ENCODE measurements at places on chromosomes 2 and 18.
A peak's percentile ranks its signal among the peaks of the same experiment; 100 is the strongest.

DNA sequence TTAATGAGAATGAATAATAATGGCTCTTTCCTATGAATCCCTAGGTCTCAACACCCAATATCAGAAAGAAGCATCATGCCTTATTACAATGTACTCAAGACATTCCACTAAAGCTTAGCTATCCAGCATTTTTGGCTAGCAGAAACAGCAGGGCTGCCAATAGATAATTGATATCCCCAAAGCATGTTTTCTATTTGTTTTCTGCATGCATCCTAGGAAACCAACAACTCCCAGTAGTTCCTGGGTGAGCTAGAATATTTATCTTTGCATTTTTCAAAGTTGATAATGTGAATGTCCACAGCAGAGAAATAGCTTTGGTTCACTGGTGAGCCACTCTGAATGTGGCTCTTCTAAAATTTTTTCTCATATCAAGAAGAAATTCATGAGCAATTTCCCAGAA is 5.8 kb upstream of the ANTXR1 start:
- no peak for DNase-seq

DNA sequence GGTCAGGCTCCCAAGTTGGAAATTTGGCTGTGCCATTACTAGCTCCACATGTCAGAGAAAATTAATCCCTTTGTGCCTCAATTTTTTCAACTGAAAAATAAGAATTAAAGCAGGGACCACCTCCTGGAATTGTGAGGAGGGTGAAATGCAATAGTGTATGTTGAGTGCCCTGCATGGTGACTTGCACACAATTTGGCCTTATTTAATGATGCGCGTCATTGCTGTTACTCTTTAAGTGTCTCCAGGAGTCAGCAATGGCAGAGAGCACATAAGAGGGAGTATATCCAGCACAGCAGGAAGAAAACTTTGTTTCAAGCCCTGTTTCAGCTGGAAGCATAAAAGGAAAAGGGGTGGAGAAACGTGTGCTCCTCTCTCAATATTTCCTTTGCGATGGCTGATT is 215.8 kb downstream of the ALK start:
- DNase-seq: no peak

DNA sequence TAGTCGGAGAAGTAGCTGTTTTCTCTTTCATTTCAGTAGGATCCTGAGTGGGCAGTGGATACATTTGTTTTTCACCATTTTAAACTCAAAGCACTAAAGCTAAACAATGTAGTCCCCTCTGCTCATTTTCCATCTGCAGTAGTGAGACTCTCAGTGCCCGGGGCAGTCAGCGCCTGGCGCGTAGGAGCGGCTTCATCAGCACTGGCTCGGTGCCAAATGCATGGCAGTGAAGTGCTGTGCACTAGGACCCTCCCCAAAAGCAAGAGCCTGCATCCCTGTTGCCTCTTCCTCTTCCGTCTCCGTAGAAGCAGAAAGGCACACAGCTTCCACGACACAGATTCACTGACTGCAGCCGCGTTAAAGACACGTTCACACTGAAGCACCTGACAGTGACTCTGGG is 19.0 kb upstream of the ESPNL start:
- no peak for DNase-seq

DNA sequence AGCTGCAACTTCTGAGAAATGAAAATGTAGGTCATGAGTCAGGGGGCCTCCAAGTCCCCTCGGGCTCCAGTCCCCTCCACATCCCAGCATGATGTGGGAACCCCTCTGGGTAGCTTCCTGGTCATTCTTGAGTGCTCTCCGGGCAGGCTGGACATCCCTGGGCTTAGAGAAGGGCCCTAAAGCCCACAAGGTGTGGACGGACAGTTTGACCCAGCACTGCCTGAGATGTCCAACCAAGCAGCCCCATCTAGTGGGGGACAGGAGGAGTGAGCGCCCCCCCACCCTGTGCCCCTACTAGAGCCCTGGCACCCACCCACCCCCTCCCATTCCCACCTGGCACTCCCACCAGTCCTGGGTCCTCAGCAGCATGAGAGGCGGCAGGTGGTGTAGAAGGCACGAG is 46.0 kb downstream of the CYP27C1 start:
- DNase-seq: no peak

- DNase-seq: no peak
These were observed 45.1 kb upstream of the SCLY start for GRCh38 chr2:238015705-238016104.

- no peak for DNase-seq
These were observed 23.3 kb upstream of the MC5R start for GRCh38 chr18:13800505-13801259.

DNA sequence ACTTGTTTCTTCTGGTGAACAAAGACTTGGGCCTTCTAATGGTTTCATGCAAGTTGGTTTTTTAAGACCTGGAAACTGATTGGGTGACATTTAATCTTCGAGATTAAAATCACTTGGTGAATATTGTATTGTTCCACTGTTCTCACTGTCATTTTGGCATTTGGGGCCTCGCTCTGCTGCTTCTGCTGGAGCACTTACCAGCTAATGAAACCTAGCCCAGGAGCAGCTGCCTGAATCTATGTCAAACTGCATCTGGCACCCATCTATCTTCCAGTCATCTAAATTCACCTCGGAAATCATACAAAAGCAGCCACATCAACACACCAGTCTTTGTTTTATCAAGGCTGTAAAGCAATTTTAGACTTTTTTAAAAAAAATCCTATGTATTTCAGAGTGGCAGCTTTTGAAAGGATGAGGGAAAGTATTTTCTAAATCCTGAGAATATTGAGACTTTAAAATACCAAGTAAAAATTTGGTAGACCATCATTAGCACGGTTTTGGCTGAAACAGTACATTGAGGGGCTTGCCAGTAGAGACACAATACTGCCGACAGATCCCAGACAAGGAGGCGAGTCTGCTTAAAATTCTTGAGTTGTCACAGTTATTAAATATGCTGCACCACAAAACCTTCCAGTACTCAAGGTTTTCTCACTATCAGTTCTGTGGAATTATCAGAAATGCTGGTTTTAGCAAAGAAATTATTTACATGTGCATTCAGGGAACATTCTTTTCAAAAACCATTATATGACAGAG is 26.1 kb upstream of the SERTAD2 start:
- DNase-seq: no peak

DNA sequence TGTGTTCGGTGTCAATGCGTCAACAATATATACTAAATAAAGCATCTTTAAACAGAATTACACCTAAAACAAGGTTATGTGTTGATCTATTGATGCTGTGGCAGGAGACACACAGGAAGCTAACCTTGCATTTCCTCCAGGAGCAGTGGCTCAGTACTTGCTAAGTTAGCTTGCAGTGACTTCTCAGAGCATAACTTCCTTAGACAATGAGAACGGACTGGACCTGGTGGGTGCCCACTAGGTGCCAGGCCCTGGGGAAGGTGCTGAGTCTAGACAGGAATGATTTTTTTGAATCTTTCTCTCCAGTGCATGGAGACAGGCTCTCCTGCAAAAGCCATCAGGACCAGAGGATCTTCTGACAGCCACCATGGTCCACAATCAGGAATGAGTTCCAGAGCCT is 73.8 kb upstream of the MGAT4A start:
- DNase-seq: no peak

DNA sequence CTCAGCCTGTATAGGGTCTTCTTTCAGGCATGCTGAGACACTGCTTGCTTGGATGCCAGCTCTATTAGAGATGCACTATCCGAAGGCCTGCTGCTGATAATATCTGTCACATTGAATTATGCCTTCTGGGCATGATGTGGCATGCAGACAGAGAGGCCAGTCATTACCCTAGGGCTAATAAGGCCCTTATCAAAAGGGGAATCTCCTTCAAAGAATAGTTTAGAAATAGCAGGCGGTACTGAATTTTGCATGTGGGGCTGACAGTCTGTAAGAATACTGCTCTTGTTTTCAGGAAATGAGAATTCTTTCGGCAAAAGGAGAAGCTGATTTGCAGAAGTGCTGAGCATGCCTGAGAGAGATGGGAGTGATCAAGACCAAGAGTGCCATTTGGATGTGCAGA is 13.1 kb upstream of the LHCGR start:
- DNase-seq: no peak

GRCh38 chr2:64105670-64106461 is 38.4 kb downstream of the PELI1 start:
- no peak for DNase-seq

- DNase-seq: no peak
These were observed 35.6 kb downstream of the OSBPL6 start for GRCh38 chr2:178229927-178230326.

- DNase-seq: no peak
These were observed 15.0 kb upstream of the TRIB2 start for GRCh38 chr2:12701786-12702167.

- no peak for DNase-seq
These were observed 1.6 kb upstream of the SNED1 start for GRCh38 chr2:240996834-240997140.

- DNase-seq: no peak
These were observed 293.7 kb downstream of the DYSF start for GRCh38 chr2:71746946-71747501.

DNA sequence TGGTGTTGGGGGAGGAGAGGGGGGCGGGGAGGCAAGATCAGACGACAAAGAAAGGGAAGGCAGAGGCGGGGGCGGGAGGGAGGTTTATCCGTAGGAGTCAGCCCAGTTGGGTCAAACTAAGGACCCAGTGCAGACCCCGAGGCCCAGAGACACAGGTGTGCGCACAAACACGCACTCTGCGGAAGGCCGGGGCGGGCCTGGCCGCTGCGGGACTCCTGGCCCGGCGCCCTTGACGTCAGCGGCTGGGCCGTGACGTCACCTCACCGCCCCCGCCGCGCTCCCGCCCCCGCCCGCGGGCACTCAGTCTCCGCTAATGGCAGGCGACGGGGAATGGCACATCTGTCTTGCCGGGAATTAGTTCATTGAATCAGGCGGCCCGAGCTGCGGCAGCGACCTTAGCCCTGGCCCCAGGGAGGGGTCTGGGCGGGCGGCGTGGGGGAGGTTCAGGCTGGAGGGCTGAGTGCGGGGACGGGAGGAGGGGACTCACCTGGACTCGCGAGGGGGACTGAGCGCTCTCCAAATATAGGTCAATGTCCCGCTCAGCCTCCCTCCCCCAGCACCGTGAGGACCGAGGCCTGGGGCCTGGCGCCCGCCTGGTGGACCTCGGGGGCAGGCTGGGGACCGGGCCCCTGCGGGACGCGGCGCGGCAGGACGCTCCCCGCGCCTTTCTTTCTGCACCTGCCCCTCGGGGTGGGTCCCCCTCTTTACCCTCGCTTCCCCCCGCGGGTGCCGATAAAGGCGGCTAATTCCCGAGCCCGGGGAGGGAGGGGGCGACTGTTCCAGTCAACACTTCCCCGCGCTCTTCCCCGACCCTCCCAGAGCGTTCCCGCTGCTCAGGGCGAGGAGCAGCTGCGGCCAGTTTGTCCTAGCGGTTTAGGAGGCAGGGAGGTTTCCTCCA is 15.5 kb upstream of the ECEL1 start:
- peak; percentile 4 for DNase-seq

DNA sequence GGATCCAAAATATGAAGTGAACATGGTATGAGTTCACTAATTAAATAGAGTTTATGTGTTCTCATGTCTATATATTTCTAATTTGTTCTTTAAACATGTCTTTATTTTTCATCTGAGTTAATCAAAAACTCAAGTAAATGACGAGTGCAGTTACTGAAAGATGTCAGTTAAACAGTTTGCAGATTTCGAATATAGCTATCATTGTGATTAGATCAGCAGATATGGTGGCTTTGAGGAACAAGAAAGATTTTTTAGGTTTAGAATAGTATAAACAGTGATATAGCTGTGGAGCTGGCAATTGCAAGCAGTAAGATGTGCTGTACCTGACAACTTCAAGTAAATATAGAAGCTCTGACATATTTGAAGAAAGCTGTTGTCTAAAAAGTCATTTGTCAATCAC is 49.7 kb downstream of the TANK start:
- no peak for DNase-seq

DNA sequence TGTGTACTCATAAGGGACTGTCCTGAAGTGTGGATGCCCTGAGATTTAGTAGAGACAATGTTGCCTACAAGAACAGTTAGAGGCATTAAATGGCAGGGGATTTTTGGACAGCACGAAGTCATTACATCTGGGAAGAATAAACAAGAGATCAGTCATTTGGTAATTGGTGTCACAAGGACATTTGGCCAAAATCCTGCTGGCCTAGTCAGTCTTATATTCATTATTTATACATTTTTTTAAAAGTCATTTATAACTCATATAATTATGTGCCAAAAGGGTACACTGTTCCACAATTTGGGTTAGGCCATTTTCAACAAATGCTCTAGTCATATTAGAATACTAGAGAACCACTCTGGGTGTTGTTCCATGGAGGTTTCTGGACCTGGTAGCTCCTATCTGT is 104.7 kb downstream of the LRATD1 start:
- no peak for DNase-seq

GRCh38 chr2:158325782-158326340 is 130.7 kb downstream of the CCDC148 start:
- DNase-seq: no peak

DNA sequence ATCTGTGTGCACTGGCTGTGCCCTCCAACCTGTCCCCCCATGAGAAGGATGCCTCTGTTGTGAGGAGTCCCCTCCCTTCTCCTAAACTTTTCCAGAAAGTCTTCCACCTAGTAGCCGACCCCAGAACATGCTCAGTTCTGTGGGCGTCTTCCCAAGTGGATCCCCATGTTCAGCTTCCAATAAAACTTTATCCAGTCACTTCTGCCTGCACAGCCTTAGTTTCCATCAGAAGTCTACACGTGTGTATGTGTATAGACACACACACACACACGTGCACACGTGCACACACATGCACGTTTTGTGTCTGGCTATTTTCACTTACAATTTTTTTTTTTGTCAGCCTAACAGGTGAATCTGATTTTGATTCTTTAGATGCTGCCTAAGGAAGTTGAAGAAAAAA is 115.1 kb downstream of the RTP5 start:
- DNase-seq: no peak

DNA sequence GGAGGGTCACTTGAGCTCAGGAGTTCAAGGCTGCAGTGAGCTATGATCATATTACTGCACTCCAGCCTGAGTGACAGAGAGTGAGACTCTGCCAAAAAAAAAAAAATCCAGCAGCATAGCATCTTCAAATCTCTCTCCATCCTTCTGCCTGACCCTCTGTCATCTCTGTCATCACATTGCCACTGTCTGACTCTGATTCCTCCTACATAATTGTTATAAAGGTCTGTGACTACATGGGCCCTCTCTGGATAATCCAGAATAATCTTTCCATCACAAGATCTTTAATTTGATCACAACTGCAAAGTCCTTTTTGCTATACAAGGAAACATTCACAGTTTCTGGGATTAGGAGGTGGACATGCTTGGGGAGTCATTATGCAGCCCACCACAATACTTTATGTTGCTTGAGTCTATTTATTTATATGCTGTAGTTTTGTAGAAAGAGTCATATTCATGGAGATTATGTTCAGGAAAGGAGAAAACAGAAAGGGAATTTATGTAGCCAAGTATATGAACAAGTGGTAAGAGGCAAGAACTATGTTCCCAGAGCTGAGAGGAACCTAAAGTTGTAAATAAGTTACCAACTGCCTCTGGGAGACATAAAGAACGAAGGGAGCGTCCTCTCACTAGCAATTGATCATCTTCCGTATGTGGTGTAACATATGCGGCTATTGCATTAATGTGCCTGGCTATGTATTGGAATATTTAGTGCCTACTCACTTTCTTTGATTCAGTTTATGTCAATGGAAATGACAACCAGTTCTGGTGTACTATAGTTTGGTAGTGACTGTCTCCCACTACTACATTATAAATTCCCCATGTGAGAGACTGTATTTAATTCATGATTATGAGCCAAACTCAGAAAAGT is 21.5 kb downstream of the RND3 start:
- no peak for DNase-seq

GRCh38 chr2:15363142-15363541 is 198.0 kb downstream of the NBAS start:
- DNase-seq: no peak

- peak; percentile 32 for DNase-seq
These were observed 70.3 kb upstream of the PSME4 start for GRCh38 chr2:54041135-54041534.

- no peak for DNase-seq
These were observed 78.6 kb downstream of the SATB2 start for GRCh38 chr2:199378948-199379650.
